Stimulated activated naive B cell treated with anti-CD40 and anti-IgM and Interleukin-4, amounts not matched to agents 10 μg/mL and 1 μg/mL and 100 μg/mL, for 72 hours (primary cell): ENCODE measurements at places on chromosomes 3 and 15.
A peak's percentile ranks its signal among the peaks of the same experiment; 100 is the strongest.

GRCh38 chr3:141050576-141051442 is at the start of gene SPSB4:
TSS of gene SPSB4 (plus strand) at chr3:141051347. CDS start at chr3:141066105, 14,758 bp downstream.
- peak; percentile 15 for DNase-seq

- DNase-seq = no peak
These were observed 26.6 kb downstream of the CA12 start for GRCh38 chr15:63354821-63355650.

DNA sequence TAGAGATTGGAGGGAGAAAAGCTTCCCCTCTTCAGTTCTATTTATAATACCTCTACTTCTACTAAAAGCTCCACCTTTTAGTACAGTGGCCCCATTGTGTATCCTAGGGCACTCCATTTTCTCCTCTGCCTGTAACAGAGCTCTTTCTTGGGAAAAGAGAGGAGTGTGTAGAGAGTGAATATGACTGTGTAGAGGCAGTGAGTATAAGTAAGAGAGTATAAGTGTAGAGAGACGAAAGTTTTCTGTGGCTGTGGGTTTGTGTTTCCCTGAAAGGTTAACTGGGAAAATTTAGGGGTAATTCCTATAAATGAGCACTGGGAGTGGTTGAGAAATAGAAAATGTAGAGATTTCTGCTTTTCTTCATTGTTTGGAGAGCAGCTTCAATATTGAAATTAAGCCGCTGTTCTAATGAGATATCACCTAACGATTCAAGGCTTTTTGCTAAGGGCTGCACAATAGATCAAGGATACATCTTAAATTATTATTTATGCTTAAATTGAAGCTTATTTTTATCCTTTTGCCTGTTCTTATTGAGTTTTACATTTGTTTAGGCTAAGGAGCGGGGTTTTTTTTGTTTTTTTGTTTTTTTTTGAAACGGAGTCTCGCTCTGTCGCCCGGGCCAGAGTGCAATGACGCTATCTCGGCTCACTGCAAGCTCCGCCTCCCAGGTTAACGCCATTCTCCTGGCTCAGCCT is 6.9 kb downstream of the IQGAP1 start:
- DNase-seq = no peak

- DNase-seq = no peak
These were observed 15.3 kb downstream of the NUP210 start for GRCh38 chr3:13404626-13405452.

GRCh38 chr3:158381262-158381868 is 189.6 kb upstream of the MLF1 start:
- no peak for DNase-seq

DNA sequence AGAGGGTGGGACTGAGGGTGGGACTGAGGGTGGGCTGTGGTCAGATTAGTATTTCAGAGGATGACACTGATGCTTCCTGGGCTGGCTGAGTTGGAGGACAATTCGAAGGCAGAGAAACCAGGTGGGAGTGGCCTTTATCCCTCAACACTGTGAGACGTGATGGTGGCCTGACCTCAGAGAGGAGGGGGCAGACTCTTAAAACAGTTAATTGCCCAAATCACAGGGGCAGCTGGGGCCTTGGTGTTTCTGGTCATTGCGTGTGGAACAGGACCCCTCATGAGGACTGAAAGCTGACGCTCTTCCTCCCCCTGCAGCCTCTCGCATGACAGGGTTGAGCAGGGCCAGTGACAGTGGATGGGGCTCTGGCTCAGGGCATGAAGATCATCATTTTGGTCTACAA is 18.7 kb downstream of the DNASE1L3 start:
- no peak for DNase-seq

DNA sequence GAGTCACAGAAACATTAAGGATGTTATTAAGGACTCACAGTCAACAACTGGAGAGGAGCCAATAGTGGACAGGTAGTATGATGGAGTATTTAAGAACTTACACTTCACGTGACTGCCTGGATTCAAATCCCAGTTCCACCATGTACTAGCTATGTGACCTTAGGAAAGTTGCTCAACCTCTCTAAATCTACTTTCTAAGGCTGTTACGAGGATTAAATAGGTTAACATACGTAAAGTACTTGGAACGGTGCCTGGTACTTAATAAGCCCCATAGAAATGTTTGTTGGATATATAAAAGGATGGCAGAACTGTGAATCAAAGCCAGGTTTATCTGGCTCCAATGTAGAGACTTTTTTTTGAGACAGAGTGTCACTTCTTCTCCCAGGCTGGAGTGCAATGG is 24.4 kb downstream of the THRB start:
- DNase-seq = no peak

DNA sequence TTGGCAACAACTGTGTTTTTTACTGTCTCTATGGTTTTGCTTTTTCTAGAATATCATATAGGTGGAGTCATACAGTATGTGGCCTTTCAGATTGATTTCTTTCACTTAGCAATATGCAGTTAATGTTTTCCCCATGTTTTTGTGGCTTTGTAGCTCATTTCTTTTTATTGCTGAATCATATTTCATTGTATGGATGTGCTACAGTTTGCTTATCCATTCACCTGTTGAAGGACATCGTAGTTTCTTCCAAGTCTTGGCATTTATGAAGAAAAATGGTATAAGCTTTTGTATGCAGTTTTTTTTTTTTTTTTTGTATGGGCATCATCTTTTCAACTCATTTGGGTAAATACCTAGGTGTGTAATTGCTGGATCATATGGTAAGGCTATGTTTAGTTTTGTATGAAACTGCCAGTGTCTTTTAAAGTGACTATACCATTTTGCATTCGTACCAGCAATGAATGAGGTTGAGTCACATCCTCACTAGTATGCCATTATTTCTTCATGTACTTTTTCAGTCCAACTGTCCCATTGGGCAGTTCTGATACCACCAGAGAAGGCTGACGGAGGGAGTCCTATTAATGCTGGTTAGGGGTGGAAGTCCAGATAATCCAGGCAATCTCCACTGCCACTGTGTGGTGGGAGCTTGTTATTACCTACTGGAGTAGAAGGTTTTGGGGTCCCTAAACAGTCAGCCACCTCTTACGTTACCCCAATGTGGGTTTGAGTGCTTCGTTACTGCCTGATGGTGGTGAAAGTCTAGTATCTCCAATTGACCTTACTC is 210.5 kb downstream of the DOCK3 start:
- no peak for DNase-seq

- DNase-seq = no peak
These were observed 283.1 kb downstream of the NFKBIZ start for GRCh38 chr3:102132370-102132769.

- DNase-seq = no peak
These were observed 25.3 kb downstream of the ADGRG7 start for GRCh38 chr3:100634493-100635272.

- no peak for DNase-seq
These were observed 75.2 kb downstream of the CHSY1 start for GRCh38 chr15:101176625-101177024.

GRCh38 chr3:72891053-72891855 is 3.4 kb downstream of the GXYLT2 start:
- no peak for DNase-seq

DNA sequence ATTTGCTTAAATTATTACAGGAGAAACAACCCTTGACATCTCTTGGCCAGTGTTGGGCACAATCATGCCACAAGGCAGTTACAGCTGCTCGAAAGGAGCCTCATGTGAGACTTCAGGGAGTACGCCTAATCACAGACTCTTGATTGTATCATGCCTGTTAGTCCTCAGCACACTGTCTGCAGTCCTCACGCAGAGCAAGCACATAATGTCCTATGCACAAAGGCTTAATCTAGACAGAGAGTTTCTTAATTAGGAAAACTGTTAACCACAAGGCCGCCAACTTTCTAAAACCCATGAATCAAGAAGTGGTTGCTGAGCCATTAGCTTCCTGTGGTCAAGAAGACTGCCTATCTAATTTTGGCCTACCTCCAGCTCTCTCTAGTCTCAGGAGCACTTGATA is 172.0 kb downstream of the UNC13C start:
- DNase-seq = no peak

GRCh38 chr3:49295489-49296058 is 18.5 kb upstream of the C3orf62 start:
- no peak for DNase-seq

DNA sequence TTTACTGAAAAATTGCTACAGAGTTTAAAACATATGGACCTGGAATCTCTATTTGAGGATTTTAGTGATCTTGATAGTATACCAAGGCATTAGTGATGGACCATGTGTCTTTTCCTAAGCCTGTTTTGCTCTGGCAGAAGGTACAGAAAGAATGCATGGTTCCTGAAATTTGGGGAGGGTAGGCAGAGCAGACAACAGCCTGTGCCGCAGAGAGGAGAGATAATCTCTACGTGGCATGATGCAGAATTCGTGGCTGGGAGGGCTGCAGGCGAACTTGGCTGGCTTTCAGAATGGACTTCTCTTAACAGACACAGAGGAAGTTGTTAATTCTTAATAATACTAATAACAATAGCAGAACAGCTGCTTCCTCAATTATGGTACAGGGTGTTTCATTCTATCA is 137.5 kb upstream of the FOXB1 start:
- no peak for DNase-seq

GRCh38 chr3:53361852-53362251 is 14.5 kb upstream of the DCP1A start:
- no peak for DNase-seq

DNA sequence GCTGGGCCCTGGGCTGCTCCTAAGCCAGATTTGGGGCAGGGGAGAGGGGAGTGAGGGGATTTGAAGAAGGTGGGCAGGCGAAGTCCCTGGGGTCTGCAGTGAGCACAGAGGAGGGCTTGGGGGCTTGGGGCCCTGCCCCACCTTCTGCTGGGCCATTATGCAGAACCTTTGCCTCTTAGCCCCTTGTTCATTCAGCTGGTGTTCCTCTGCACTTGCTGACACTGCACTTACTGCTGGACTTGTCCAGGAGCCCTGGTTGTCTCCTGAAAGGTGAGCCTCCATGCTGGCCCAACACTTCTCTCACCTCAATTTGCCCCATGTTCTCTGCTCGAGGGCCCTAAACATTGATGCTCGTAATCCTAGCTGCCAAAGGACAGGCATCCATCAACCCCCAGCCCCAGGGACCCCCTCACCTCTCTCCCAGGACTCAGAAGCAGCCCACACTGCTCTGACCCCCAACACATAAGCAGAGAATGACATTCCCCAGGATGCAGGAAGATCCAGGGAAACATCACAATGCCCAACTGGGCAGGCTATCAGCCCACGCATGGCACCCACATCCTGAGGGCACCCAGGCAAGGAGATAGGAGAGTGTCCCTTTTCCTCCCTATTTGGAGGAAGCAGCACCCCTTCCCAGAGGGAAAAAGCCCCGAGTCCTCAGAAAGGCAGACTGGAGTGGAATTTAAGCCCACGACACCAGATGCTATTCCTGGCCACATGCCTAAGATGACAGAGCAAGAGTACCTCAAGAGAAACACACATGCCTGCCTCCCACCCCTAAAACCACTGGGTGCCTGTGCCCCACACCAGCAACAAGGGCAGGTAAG is 76.8 kb downstream of the ADCY5 start:
- no peak for DNase-seq

- DNase-seq = no peak
These were observed 26.5 kb upstream of the XXYLT1 start for GRCh38 chr3:195297446-195297845.

DNA sequence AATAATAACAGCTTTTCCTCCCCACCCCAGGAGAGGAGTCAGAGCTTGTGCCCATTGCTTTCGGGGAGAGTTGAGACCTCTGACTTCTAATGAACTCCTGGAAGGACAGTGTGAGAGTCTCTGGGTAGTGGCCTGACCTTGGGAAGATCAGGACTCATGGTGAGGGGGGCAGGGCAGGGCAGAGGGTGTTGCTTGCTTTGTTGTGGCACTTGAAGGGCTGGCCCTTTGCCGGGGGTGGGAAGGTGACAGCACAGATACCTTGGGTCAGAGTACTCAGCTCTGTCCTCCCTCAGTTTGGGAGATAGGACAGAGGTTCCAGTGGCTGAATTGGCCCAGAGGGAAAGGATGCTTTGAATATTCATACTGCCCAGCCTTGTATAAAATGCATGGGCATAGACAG is 15.8 kb downstream of the RBP2 start:
- DNase-seq = no peak

DNA sequence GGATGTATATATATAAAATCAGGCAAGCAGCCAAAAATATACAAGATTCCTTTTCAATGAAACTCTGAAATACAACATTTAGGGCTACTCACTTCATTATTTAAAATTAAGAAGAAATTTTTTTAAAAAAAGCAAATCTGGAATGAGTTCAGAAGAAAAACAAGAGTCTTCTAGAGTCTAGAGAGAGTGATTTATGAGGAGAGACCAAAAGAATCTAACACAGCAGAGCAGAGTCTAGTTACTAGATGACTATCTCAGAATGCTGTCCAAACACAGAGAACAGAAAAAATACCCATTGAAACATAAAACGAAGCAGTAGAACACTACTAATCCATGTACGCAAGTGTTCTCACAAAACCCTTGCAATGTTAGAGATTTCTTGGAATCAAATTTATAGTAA is 275.2 kb upstream of the CBLB start:
- no peak for DNase-seq

GRCh38 chr15:70486451-70487386 is 276.6 kb downstream of the UACA start:
- DNase-seq = peak; percentile 91

- DNase-seq = no peak
These were observed 7.3 kb downstream of the RNU5B-1 start for GRCh38 chr15:65311760-65312159.

DNA sequence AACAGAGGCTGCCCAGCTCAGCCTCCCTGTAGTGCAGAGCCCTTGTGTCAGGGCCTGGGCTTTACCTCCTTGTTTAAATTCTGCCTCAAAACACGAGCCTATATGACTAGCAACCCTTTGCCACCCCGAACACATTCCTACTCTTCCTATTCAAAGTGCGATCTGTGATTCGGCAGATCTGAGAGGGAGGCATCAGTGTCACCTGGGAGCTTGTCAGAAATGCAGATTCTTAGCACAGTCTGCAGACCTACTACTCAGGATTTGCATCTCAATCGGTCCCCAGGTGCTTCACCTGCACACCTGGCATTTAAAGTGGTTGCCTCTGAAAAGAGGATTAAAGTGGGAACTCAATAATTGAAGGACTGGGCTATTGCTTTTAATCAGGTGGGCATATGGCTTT is 273.2 kb upstream of the TOPAZ1 start:
- DNase-seq = no peak

- no peak for DNase-seq
These were observed 462.1 kb upstream of the CDIN1 start for GRCh38 chr15:36117296-36117787.

GRCh38 chr3:60136601-60137000 is 1086.8 kb upstream of the CFAP20DC start:
- DNase-seq = no peak

DNA sequence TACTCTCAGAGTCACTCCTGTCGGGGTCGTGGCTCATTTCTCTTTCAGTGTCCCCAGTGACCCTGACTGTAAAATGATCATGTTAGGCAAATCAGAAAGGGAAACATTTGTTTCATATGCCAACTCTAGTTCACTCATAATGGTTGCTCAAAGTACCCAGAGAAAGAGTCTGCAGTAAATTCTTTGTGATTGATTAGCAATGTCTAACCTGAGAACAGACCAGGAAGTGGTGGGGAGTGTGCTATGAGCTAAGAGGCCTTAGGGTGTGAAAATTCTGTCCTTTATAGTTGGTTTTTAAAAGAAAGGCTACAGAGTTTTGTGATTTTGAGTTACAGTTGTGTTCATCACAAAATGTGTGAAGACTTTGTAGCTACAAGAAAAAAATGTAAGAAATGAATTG is 108.9 kb downstream of the EDEM1 start:
- DNase-seq = no peak
